ENCODE measurements at places on chromosomes 2 and 18.

- no peak for DNase-seq
Observed at GRCh38 chr2:60446413-60447267, 106.8 kb downstream of the BCL11A start.

GRCh38 chr2:145617420-145617819, 1097.5 kb upstream of the ZEB2 start:
- DNase-seq: no peak

DNA sequence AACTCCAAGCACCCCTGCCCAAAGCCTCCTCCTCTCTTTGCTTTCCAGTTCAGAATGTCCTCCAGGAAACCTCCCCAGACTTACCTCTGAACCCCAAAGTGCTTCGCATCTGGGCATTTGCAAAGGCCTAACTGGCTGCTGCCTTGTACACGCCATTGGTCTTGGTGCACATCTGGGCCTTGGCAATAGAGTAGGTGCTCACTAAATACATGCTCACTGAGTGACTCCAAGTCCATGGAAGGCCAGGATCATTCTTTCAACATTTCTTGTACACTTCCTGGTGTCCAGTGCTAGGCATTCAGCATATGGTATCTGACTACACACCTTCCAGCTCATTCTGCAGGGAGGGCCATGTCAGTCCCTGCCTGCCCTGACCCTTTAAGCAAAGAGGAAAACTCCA, 28.4 kb downstream of the MRPL35 start:
- no peak for DNase-seq

- no peak for DNase-seq
Observed at GRCh38 chr2:239932881-239933735, 92.0 kb downstream of the NDUFA10 start.

DNA sequence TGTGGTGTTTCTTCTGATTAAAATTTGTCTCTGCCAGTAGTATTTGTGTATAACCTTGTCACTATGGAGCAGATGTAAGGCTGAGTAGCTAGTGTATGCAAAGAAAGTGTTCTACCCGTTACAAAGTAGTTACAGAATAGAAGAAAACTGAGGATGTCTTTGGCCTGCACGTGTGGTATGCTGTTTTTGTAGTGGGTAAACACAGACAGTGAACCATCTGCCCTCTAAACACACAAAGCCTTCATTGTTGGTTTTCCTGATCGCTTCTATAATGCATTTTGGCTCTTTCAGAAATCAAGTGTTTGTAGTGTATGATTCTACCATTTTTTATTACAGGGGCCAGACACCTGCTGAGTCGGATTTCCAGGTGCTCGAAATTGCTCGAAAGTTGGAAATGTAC, 61.5 kb downstream of the FARP2 start:
- no peak for DNase-seq

DNA sequence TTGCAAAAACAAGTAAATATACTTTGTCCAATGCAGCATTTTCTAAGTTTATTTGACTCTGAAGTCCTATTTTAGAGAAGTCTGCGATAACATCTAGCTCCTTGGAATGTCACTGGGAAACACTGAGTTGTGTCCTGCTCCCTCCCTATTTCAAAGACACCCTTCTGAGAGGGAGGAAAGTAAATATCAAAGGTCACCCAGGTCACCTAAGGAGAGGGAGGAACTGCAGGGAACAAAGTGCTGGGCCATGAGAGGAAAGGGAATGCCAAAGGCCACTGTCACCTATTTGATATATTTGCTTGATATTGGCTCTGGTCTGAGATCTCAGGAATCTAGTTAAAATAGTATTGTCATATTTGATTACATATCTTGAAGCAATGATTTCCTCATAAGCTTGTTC, 201.3 kb downstream of the GCA start:
- DNase-seq: no peak

GRCh38 chr2:101884423-101884822, 107.3 kb upstream of the IL1R2 start:
- DNase-seq: no peak

DNA sequence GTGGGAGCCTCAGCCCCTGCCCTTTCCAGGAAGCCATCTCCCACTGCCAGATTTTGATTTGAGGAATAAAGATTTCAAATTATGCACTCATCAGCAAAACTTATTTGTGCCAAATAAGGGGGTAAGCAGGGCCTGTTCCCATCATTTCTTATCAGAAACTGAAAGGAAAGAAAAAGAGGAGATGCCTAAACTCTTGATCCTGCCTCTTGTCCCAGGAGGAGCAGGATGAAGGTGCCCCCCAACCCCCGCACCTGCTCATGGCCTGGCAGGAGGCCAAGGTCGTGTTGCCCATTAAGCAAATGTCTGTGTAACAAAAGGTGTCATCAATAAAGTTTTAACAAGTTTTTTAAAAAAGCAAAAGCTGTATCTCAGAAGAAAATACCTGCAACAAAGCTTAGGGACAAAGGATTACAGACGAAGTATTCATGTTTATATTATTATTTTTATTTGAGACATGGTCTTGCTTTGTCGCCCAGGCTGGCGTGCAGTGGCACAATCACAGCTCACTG, 80.0 kb downstream of the INPP5D start:
- DNase-seq: no peak

- DNase-seq: no peak
Observed at GRCh38 chr2:45723857-45724256, 72.4 kb downstream of the PRKCE start.

- DNase-seq: no peak
Observed at GRCh38 chr2:220175967-220176366, 548.5 kb downstream of the SLC4A3 start.

DNA sequence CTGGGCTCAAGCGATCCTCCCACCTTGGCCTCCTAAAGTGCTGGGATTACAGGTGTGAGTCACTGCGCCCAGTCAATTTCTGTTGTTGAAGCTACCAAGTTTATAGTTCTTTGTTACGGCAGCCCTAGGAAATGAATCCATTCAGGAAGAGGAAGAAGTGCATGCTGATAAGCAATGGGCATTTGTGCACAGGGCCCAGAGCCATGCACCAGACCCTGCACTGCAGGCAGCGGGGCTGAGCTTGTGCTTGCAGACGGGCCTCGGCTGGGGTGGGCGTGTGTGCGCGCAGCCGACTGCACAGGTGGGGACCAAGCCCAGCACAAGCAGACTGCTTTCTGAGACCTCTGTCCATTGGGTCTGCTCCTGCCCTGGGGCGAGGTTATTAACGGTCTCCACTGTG, 144.6 kb downstream of the CABLES1 start:
- no peak for DNase-seq

DNA sequence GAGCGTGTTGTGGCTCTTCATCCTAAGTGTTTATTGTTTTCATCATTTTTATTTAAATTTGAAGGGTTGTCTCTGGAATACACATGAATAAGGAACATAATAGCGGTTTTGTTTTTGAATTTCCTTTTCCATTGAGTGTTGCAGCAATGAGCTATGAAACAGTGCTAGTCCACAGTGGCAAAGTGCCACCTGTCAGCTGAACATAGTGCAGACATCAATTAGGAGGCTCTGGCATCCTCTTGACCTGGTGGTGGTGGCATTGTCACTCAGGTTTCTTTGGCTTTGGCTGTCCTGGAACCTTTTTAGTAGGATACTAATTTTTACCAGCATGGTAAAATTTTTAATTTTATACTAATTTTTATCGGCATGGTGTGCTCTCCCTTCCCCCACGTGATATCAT, 63.2 kb downstream of the UGGT1 start:
- no peak for DNase-seq

- no peak for DNase-seq
Observed at GRCh38 chr2:112923237-112923966, 12.4 kb downstream of the IL37 start.

GRCh38 chr2:6730649-6731532, 134.8 kb downstream of the CMPK2 start:
- DNase-seq: no peak

DNA sequence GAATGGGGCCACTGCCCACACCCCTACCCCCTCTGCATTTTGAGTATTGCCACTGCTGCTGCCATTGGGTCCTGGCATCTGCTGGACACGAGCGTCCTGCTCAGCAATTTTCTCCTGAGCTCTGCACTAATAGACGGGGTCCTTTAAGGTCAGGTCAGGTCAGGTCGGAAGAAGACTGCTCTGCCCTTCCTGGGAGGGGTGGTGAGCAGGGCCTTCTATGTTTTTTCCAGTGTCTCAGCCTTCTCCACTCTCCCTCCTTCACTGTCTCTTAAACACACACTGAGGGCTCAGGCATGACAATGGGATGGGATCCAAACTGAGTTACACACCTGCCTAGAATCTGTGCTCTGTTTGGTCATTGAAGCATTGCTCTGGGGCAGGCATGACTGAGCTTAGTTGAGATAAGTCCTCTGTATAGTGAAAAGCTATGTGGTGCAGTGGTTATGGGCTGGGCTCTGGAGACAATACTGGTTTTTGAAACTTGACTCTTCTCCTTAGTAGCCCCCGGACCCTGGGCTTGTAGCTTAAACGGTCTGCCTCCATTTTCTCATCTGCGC, 10.6 kb downstream of the MYO1B start:
- no peak for DNase-seq

GRCh38 chr18:40613721-40614120, 1341.3 kb upstream of the PIK3C3 start:
- DNase-seq: no peak

DNA sequence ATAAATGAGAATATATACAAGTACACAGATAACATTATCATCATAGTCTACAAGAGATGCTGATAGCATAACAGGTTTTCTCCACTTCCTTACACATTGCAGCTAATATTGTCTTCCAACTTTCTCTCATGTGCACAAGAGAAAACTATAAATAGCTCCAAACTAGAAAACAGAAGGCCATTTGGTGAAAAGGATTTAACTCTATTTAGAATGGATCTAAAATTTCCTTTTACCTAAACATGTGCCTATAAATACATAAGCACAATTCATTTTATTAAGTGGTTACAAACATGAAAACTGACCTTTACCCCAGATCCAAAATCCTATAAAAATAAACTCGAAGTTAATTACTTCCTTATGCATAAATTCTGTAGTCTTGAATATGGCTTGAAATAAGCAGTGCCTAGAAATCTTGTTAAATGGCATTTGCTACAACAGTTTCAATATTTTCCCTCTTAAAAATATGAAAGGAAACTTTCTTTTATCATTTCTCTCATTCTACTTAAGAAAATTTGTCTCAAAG, 41.6 kb downstream of the SLC25A12 start:
- no peak for DNase-seq

- peak; percentile 73 for DNase-seq
Observed at GRCh38 chr18:8608795-8609658, at the start of gene RAB12. TSS of gene RAB12 (plus strand) at chr18:8609437. CDS start at chr18:8609440, 3 bp downstream.

DNA sequence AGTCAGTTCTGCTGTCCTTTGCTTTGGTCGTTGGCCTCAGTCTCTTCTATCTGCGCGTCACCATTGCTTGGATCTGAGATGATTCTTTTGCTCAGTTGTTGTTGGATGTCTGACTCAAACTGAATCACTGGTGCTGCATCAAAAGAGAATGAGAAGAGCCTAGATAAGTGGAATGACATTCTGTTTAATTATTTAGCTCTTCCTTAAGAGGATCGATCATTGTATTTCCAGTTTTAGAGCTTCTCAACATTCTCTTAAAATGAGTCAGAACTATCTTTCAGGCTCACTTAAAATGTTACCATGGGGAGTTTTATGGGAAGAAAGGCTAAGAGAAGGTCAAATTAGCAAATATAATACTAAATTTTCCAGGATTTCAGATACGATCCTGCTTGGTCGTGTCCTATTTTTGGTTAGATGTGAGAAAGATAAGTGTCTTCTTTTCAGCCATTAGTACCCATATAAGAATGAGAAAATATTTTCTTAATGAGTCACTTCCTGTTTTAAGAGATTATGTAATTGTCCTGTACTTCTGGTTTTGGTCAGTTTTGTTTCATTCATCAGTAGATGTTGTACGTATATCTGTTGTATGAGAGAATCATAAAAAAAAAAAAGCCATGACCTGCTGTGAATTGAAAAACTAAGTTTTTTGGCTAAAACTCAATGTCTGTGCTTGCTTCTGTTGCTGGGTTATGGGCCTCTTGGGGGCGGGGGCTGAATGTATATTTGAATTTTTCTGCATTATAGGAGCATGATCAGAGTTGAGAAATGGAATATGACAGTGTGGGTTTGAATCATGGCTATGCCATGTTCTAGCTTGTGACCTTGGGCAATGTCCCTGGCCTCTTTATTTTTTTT, 31.6 kb upstream of the CASP10 start:
- DNase-seq: no peak

- no peak for DNase-seq
Observed at GRCh38 chr2:104040771-104041170, 813.1 kb upstream of the POU3F3 start.

DNA sequence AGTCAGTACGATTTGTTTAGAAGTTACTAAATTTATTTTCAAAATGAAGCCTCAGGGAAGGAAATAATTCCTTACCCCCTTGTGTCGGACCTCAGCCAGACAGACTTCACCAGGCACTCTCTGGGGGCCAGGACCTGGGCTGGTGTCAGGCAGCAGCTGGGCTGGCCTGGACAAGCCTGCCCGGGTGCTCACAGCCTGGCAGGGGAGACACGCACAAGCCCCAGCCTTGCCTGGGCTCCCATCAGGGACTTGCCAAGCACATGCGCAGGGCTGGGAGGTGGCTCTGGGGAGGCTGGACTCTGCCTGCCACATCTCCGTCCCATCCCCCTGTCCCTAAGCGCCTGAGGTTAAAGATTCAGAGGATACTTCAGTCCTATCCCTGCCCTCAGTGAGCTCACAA, 56.8 kb upstream of the HS6ST1 start:
- DNase-seq: no peak

DNA sequence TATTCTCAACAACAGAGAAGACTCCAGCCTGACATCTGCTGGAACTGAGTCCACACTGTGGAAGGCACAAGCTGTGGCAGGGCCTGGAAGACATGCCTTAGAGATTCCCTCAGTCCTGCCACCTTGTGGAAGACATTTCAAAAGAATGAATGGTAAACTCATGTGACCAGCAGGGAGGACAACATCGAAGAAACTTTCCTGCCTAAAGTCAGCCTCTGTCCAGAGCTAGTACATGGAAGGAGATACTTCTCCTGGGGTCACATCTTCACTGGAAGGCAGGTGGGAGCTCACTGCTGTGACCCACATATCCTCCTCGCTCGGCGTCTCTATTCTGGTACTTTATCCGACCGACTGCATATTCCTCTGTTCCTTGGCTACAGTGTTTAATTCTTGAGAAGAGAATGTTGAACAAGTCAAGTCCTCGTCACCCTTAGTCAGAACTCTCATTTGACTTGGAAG, 59.5 kb downstream of the PUM2 start:
- DNase-seq: no peak

DNA sequence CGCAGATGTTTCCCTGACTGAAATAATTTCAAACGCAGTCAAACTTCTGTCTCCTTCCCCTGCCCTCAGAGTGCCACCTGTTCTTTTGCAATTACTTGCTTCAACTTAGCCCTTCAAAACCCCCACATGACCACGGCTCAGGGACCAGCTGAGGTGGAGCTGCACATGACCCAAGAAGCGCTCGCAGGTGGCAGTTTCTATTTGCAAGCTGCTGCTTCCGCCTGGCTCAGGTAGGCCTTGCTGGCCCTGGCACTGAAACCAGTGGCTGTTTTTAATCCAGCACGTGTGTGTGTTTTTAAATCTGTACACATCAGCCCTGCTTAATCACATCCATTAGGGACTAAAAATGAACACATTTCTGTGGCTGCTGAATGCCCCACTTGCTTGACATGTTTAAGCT, 95.3 kb downstream of the CCDC93 start:
- no peak for DNase-seq

Data from activated naive CD4-positive, alpha-beta T cell (primary cell).